ENCODE measurements at places on chromosomes 1 and 21.

GRCh38 chr1:149844101-149844500 is 55.3 kb upstream of the BOLA1 start:
- peak; percentile 10 for DNase-seq

DNA sequence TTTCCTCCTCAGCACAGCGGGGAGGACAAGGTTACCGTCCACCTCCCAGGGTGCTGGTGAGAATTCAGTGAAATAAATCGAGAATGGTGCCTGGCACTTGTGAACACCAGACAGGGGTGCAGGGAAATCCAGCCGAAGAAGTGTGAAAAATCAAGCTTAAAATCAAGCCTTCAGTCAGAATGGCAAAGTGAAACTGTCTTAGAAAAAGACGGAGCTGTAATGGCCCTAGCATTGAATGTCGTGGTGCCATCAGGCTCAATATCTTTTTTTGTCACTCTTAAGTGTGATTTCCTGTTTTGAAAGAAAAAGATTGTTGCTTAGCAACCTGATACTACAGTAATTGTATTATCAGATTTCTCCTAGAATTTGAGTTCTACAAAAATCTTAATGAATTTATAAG is 22.1 kb downstream of the EDARADD start:
- DNase-seq, result no peak

DNA sequence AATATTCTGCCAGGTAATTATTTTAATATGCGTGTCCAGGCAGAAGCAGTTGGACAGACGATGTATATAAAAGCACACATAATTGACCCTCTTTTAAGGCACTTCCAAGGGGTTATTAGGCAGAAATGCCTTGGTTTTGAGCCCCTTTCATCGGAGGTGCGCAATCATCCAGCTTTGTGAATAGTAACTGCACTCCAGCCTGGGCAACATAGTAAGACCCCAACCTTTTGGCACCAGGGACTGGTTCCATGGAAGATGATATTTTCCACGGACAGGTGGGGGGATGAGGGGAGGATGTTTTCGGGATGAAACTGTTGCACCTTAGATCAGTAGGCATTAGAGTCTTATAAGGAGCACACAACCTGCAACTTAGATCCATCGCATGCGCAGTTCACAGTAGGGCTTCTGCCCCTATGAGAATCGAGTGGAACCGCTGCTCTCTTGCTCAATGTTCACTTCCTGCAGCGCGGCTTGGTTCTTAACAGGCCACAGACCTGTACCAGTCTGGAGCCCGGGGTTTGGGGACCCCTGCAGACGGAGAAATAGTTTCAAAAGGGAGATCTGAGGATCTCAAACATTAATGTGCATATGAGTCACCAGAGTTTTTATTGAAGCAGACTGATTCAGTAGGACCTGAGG is 1.8 kb upstream of the MCOLN2 start:
- no peak for DNase-seq

DNA sequence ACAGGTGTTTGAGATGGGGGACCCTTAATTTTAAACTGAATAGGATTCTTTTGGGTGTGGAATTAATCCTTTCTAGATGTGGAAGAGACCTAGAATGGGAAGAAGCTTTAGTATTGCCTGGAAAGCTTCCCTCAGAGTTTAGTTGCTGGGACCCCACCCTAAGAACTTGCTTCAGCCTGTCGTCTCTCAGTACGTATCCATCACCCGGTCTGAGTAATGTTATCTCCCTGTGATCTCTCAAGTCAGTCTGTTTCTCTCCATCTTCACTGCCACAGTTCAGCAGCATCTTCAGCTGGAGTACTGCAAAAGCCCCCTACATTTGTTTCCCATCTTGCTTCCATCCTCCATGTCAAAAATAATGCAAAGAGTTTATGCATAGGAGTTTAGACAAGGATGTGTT is 28.9 kb downstream of the CNST start:
- no peak for DNase-seq

- no peak for DNase-seq
Observed at GRCh38 chr1:61426885-61427284, 298.1 kb downstream of the TM2D1 start.

DNA sequence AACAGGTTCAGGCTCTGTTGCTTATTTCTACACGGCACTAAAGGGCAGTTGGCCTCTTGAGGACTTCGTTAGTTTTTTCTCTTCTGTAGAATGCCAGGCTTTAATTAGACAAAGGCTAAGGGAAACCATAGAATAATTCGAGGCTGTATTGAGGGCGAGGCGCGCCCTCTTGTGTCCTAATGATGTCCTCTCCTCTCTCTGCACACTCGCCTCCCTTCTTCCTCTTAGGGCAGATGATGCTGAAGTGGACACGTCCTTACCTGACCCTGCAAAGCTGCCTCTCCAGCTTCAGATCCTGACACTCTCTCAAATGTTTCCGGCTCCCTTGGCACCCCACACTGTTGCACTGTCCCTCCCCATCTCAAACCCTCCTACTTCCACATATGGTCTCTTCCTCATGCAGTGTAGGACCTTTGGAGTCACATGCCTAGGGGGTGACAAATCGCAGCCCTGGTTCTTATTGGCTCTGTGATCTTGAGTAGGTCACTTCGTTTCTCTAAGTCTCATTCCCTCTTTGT is 1.9 kb upstream of the ZSCAN20 start:
- peak; percentile 82 for DNase-seq

DNA sequence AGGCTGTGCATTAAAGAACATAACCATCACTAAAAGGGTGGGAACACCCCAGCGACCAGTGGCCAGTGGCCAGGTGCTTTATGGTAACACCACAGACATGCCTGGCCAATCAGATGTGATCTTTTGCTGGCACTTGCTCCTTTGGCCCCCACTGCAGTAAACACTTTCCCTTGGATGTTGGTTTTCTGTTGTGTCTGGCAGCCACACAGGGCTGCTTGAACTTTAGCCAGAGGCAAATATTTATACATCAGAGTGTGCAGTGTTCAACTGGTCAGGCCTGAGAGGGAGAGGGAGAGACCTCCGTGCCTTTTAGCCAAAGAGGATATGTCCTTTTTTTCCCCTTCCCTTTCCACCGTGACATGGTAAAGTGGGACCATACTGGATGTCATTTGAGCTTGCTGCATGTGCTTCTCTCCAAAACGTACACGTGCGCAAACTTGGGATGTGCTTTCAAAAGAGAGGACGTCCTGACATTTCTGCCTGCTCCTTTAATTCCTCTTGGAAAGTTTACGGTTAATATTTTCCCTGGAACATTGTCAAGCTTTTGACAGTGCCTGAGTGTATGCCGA is 101.2 kb downstream of the NFIA start:
- peak; percentile 14 for DNase-seq

GRCh38 chr1:158833264-158833663 is 2.1 kb downstream of the MNDA start:
- no peak for DNase-seq

DNA sequence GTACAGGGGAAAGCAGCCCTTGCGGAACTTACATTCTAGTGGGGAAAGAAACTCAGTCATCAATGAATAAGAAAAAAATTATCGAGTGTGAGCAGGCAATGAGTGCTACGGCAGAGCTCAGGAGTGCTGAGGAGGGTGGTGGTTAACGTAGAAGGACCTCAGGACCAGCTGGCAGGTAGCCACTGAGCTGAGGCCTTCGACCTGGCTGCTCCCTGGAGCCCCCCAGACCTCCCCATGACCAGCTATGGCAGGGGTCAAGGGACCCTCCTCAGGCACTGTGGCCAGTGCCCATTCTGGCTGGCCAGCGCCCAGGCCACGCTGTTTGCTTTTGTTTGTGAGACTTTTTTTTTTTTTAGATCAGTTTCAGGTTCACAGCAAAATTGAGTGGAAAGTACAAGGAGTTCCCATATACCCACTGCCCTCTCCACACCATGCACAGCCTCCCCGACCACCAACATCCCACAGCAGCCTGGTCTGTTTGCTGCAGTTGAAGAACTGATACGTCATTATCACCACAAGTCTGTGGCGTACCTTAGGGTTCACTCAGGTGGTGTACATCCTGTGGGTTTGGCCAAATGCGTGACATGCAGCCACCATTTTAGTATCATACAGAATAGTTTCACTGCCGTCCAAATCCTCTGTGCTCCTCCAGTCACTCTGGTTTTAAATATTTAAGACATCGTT is 11.8 kb upstream of the TTC22 start:
- DNase-seq, result no peak

- DNase-seq, result no peak
Observed at GRCh38 chr1:8862528-8862927, 16.0 kb downstream of the ENO1 start.

GRCh38 chr1:36248250-36248894 is 24.1 kb downstream of the THRAP3 start:
- DNase-seq, result peak; percentile 51

- DNase-seq, result no peak
Observed at GRCh38 chr1:113610372-113610771, 148.9 kb downstream of the PHTF1 start.

- DNase-seq, result no peak
Observed at GRCh38 chr1:241419986-241420385, 63.0 kb upstream of the RGS7 start.

- DNase-seq, result no peak
Observed at GRCh38 chr21:43825936-43826622, 36.7 kb downstream of the RRP1 start.

GRCh38 chr21:37965088-37965805 is 49.0 kb upstream of the KCNJ6 start:
- DNase-seq, result no peak

- no peak for DNase-seq
Observed at GRCh38 chr1:33190701-33191100, 8.9 kb upstream of the TRIM62 start.

DNA sequence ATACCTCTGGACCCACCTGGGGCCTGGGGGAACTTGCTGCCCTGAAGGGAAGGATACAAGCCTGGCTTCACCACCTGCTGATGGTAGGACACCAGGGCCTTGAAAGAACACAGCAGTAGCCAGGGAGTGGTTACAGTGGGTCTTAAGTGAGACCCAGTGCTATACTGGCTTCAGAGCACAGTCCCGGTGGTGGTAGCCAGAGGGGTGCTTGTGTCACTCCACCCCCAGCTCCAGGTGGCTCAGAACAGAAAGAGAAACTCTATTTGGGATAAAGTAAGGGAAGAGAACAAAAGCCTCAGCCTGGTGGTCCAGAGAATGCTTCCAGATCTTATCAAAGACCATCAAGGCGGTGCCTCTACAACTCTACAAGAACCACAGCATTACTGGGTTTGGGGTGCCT is 37.2 kb downstream of the VAV3 start:
- no peak for DNase-seq

- DNase-seq, result no peak
Observed at GRCh38 chr1:181661569-181661968, 178.3 kb downstream of the CACNA1E start.

GRCh38 chr21:29520171-29520570 is 221.4 kb downstream of the BACH1 start:
- peak; percentile 25 for DNase-seq

DNA sequence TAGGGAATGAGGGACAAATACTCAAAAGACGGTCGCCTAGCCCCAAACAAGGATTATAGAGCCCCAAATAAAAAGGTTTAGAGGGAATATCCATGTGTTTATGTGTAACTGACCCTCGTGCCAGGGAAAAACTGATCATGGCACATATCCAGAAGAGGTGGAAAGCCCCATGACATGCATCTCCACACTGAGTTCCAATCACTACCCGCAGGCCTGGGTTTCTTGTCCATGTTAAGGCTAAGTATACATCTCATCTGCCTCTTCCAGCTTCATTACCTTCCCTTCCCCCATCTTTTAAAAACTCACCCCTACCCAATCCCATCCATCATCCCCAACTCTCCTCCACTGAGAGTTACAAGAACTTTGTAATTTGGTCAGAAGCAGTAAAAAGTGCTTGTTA is 15.2 kb downstream of the GADD45A start:
- DNase-seq, result no peak

DNA sequence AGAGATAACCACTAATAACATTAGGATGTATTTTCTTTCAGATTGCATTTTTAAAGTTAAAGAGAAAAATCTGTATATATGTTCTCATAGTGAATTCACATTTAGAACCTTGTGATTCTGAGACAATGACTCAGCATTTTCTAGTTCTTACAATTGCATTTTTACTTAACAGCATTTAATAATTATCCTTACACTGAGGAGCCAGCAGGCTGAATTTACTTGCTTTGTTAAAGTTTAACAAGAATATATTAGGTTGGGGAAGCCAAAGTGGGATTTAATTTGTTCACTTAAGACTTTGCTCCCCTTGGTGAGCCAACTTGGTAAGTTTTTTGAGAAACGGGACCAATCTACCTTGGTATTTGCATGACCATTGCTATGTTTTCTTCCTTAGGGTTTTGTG is 4.5 kb downstream of the PATJ start:
- DNase-seq, result peak; percentile 16

DNA sequence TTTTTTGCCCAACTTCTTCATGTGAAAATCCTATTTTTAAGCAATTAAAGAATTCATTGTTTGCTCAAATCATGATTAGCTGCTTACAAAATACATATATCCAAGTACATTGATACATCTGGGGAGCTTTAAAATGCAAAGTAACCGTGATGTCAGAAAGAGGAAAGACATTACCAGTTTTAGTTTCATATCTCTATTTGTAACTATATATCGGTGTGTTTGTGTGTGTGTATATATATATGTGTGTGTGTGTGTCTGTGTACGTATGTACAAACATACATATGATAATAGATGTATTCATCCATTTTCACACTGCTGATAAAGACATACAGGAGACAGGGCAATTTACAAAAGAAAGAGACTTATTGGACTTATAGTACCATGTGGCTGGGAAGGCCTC is 310.1 kb downstream of the DPYD start:
- DNase-seq, result no peak

DNA sequence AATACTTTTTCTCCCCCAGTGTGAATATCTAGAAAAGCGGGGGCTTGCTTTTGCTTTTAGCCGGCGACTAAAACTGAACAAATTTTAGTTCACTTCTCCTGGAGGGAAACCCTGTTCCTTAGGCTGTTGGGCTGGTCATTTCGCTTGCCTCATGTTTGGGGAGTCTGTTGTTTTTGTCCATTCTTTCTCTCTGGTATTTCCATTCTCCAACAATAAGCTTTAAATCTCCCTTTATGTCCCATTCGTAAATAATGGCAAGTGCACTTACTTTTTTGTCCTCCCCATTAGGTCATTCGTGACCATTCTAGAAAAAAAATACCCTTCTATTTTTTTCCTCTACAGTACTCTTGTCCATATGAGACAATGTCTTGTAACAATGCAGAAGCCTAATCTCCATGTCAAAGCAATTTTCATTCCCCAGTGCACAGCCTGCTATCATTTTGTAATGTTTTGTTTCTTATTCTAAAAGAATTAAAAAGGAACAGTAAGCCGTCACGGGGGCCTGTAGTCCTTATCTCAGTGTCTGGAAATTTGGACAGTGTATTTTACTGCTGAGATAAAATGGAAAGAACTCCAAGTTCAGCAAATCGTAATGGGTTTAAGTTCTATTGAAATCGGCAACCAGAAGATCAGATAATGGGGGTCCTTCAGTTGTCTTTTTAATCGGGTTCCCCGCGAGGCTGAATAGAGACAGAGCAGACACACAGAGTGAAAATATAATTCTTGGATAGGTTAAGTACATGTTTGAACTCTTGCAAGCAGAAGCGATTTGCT is 21.8 kb downstream of the PROX1 start:
- DNase-seq, result no peak

GRCh38 chr1:156412653-156413321 is 43.8 kb downstream of the RHBG start:
- DNase-seq, result no peak

GRCh38 chr21:38811257-38811656 is 5.5 kb downstream of the ETS2 start:
- peak; percentile 70 for DNase-seq

GRCh38 chr1:244074559-244075171 is 23.6 kb downstream of the ZBTB18 start:
- no peak for DNase-seq
